Peyer's patch (tissue), 4 donors: ENCODE measurements at places on chromosomes 4 and X. TPM values are rescaled to one million over a fixed set of nuclear protein-coding genes. Genes with fewer than 3 reads are reported as not detected.
A peak's percentile ranks its signal among the peaks of the same experiment; 100 is the strongest.

The NSUN7 gene
- total RNA-seq, result 10.7 TPM

The SPIN2A gene
- total RNA-seq, result 4.1 TPM

- no peak for DNase-seq
- no peak overlapping the region for H3K4me3 ChIP-seq
- no peaks in the 10 kb centered on the region for H3K36me3 ChIP-seq
- H3K27me3 ChIP-seq, result no peaks in the 10 kb centered on the region
- H3K27ac ChIP-seq, result no peak overlapping the region
- no peaks in the 10 kb centered on the region for H3K4me1 ChIP-seq
Measured at GRCh38 chrX:19625612-19626011, 110.3 kb upstream of the MAP3K15 start.

The SERPINA7 gene
- total RNA-seq, result not detected

GRCh38 chr4:48112017-48112667 is 21.9 kb downstream of the TXK start:
- H3K36me3 ChIP-seq, result no peaks in the 10 kb centered on the region
- no peak for DNase-seq
- no peak overlapping the region for H3K4me3 ChIP-seq
- H3K4me1 ChIP-seq, result no peaks in the 10 kb centered on the region
- H3K27me3 ChIP-seq, result no peaks in the 10 kb centered on the region

GRCh38 chr4:40976343-40976742 is 226.6 kb downstream of the NSUN7 start:
- H3K36me3 ChIP-seq, result no peaks in the 10 kb centered on the region
- DNase-seq, result peak; percentile 62
- no peaks in the 10 kb centered on the region for H3K27me3 ChIP-seq
- no peak overlapping the region for H3K27ac ChIP-seq
- H3K4me1 ChIP-seq, result no peaks in the 10 kb centered on the region

DNA sequence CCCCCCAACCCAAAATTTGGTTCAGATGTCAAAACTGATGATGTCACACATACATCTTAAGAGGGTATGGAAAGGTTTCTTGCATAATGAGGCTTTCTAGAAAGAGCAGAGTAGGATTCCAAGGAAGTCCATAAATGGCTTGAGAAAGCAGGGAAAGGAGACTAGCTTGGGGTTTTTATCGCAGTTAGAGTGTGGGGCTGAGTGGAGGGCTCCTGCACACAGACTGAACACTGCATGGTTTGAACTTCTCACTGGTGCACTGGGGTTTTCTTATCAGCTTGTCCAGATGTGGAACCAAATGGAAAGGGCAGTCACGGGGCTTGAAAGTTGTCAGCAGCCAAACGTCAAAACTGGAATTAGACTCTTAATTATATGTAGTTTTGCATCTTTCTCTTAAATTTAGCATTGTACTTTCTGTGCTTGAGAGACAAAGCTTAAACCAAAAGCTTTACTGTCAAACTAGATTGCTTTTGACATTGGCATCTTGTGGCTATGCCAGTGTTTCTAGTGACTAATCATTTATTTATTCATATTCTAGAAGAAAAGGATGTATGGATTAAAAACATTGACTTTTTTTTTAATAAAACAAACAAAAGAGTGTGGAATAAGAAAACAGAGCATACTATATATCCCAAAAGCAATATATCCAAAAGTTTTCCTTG is 78.3 kb upstream of the STIM2 start:
- DNase-seq, result no peak
- no peak overlapping the region for H3K27ac ChIP-seq
- peaks cover 3% of the 10 kb centered on the region for H3K4me1 ChIP-seq
- H3K4me3 ChIP-seq, result no peak overlapping the region

The SMS gene
- total RNA-seq, result 38.0 TPM

GRCh38 chrX:119107206-119107605 is 20.4 kb downstream of the KIAA1210 start:
- H3K4me1 ChIP-seq, result no peaks in the 10 kb centered on the region
- no peak for DNase-seq
- H3K4me3 ChIP-seq, result no peak overlapping the region
- no peaks in the 10 kb centered on the region for H3K27me3 ChIP-seq

- no peaks in the 10 kb centered on the region for H3K36me3 ChIP-seq
- no peaks in the 10 kb centered on the region for H3K4me1 ChIP-seq
- DNase-seq, result no peak
Measured at GRCh38 chrX:153640045-153640686, 6.8 kb upstream of the DUSP9 start.

The SPANXN3 gene
- total RNA-seq, result not detected

DNA sequence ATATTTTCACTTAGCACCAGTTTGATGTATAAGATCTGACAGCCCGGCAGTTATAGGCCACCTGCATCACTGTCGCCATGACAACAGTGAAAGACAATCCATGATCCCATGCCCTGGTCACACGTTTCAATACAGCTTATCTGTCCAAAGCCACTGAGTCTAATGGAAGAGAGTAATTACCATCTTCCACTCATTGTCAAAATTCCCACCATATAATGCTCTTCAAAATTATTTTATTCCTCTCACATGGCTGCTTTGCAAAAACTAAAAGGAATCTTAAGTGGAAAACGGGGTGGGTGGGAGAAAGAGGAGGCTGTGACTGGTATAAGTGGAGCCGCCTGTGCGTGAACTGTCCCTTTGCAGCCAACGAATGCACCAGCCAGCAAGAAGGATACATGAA is 44.2 kb downstream of the MAML3 start:
- no peaks in the 10 kb centered on the region for H3K36me3 ChIP-seq
- no peak overlapping the region for H3K27ac ChIP-seq
- no peaks in the 10 kb centered on the region for H3K27me3 ChIP-seq
- no peak for DNase-seq

DNA sequence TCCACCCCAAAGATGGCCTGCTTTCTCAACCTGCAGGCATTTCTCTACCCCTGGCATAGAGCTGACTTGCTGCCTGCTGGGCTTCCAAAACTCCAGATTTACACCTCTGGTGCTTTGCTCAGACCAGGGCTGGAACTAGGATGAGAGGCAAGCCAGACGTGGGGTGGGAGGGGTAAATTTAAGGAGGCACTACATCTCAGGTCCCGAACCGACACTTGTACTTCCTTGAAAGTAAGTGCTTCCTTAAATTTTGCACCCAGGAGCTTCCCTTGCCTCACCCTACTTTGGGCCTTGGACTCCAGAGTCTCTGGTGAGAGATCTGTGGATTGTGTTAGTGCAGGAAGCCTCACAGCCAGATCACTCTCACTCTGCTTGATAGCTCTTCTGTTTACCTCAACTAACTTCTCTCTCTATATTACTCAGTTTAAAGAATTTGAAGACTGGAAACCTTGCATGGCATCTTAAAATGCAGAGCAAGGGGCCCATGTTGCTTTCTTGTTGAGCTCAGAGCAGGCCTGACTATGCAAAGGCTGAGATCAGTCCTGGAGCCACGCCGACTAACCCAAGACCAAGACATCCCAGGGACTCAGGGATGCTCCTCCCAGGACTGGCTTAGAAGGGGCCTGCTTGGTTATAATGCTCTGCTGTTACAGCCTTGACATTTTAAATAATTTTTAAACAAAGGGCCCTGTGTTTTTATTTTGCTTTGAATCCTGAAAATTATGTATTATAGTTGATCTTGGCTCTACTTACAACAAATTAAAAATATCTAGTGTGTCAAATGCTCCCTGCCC is 145.0 kb upstream of the LEF1 start:
- no peaks in the 10 kb centered on the region for H3K36me3 ChIP-seq
- DNase-seq, result no peak
- no peak overlapping the region for H3K27ac ChIP-seq
- no peaks in the 10 kb centered on the region for H3K27me3 ChIP-seq
- H3K4me3 ChIP-seq, result no peak overlapping the region

DNA sequence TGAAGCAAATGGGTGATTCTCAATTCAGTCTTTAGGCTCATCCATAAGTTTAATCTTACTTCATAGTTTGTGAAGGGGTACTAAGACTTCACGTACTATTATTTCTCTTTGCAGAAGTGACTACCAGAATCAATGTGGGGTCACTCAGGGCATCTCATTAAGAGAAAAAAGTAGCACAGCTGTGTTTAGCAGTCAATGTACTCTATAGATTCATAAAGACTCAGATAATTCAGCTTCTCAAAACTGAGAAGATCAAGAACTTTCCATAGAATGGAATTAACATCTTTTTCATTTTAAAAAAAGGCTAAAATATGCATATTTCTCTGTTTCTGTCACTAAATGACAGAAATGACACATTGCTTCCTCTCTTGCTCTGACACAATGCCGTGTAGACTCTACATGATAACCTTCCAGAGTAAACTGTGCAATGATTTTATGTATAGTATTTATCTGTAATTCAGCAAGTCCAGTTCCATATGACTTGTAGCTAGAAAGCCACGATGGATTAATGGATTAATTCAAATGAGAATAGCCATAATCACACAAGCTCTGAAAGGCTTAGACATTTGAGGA is 20.3 kb upstream of the LSM6 start:
- H3K27me3 ChIP-seq, result no peaks in the 10 kb centered on the region
- no peaks in the 10 kb centered on the region for H3K36me3 ChIP-seq
- H3K4me1 ChIP-seq, result no peaks in the 10 kb centered on the region
- no peak for DNase-seq
- H3K27ac ChIP-seq, result no peak overlapping the region
- H3K4me3 ChIP-seq, result no peak overlapping the region

DNA sequence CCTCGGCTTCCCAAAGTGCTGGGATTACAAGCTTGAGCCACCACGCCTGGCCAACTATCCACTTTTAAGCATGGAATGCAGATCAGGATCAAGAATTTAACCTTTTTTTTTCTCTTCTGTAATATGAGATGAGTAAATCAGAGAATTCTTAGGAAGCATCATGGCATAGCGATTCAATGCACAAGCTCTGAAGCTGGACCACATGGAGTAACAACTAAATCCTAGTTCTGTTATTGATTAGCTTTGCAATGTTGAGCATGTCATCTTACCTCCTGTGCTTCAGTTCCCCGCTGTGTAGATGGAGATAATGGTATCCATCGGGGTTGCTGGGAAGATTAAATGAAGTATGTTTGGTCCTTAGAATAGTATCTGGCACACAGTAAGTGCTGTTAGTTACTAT is 1.9 kb upstream of the SNX25 start:
- DNase-seq, result no peak
- H3K27ac ChIP-seq, result no peak overlapping the region
- no peaks in the 10 kb centered on the region for H3K27me3 ChIP-seq
- H3K36me3 ChIP-seq, result no peaks in the 10 kb centered on the region

The ZNF157 gene
- total RNA-seq, result not detected

DNA sequence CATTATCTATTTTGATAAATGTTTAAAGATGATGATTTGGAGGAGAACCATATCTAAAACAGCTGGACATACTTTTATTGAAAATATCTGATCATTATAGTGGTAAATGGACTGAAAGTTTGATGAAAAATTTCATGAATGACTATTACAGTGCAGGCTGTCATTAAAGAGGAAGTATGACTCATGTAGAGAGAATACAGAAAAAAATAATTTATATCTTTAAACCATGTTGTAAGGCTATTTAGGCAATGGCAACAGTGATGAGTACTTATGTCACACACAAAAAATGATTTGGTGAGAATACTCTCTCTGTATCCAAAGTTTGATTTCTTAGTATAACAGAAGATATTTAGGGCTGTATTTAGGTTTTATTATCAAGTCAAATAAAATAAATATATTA is 3.9 kb upstream of the GLRB start:
- H3K4me3 ChIP-seq, result no peak overlapping the region
- H3K27ac ChIP-seq, result no peak overlapping the region
- no peak for DNase-seq
- H3K4me1 ChIP-seq, result no peaks in the 10 kb centered on the region

The GABRE gene
- total RNA-seq, result 122 TPM

GRCh38 chr4:151012820-151013219 is 2.3 kb downstream of the LRBA start:
- no peaks in the 10 kb centered on the region for H3K36me3 ChIP-seq
- DNase-seq, result no peak
- no peak overlapping the region for H3K27ac ChIP-seq

- H3K36me3 ChIP-seq, result no peaks in the 10 kb centered on the region
- H3K27ac ChIP-seq, result peak overlapping the region; percentile 66
- H3K4me3 ChIP-seq, result peak overlapping the region; percentile 0
- no peaks in the 10 kb centered on the region for H3K4me1 ChIP-seq
Measured at GRCh38 chr4:40550948-40551462, 78.7 kb downstream of the RBM47 start.

- no peaks in the 10 kb centered on the region for H3K27me3 ChIP-seq
- no peaks in the 10 kb centered on the region for H3K4me1 ChIP-seq
Measured at GRCh38 chr4:119647558-119647957, 19.0 kb upstream of the PDE5A start.

DNA sequence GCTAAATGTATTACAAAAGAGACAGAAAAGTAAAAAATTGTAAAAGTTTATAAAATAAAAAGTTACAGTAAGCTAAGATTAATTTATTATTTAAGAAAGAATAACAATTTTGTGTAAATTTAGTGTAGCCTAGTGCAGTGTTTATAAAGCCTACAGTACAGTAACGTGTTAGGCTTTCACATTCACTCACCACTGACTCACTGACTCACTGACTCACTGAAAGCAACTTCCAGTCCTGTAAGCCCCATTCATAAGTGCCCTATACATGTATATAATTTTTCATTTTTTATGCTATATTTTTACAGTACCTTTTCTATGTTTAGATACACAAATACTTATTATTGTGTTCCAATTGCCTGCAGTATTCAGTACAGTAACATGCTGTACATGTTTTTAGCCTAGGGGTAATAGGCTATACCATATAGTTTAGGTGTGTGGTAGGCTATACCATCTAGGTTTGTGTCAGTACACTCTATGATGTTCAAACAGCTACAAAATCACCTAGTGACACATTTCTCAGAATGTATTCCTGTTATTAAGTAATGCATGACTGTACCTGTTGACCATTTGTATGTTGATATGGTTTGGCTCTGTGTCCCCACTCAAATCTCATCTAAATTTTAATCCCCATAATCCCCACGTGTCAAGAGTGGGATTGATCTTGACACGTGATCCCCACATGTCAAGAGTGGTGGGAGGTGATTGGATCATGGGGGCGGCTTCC is 57.9 kb downstream of the CFAP299 start:
- no peak overlapping the region for H3K27ac ChIP-seq
- no peak for DNase-seq
- H3K27me3 ChIP-seq, result no peaks in the 10 kb centered on the region
- H3K4me1 ChIP-seq, result no peaks in the 10 kb centered on the region

DNA sequence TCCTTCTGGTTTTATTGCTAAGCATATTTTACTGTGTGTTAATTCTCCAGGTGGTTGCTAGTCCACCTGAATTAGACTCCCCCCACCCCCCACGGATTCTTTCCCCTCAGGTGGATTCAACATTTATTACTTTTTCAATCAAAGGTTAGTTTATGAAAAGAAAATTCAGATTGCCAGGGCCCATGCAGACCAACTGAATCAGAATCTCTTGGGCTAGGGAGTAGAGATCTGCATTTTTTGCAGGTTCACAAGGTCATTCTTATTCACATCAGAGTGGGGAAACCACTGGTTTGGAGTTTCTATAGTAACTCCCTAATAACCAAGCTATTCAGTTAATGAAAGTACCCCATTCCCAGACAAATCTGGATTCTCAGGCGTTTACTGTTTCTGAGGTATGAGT is 9.8 kb downstream of the TMEM255A start:
- no peak overlapping the region for H3K4me3 ChIP-seq
- no peak for DNase-seq
- H3K27me3 ChIP-seq, result no peaks in the 10 kb centered on the region
- no peaks in the 10 kb centered on the region for H3K4me1 ChIP-seq
- H3K27ac ChIP-seq, result no peak overlapping the region
- H3K36me3 ChIP-seq, result no peaks in the 10 kb centered on the region

The GNRHR gene
- total RNA-seq, result not detected

The ABCG2 gene
- total RNA-seq, result 272 TPM

- no peak for DNase-seq
- H3K4me1 ChIP-seq, result no peaks in the 10 kb centered on the region
- no peaks in the 10 kb centered on the region for H3K27me3 ChIP-seq
- no peaks in the 10 kb centered on the region for H3K36me3 ChIP-seq
- no peak overlapping the region for H3K27ac ChIP-seq
Measured at GRCh38 chr4:80104927-80105326, 31.9 kb upstream of the ANTXR2 start.

The ANKRD50 gene
- total RNA-seq, result 9.8 TPM
